ENCODE measurements at places on chromosomes 2 and 18. TPM values are rescaled to one million over a fixed set of nuclear protein-coding genes. Genes with fewer than 3 reads are reported as not detected.

Gene DYTN
- not detected for total RNA-seq

Gene POMC
- total RNA-seq, result 0.59 TPM

Gene REG1B
- not detected for total RNA-seq

Gene RUFY4
- total RNA-seq, result 0.08 TPM

Data from smooth muscle cell of the coronary artery (primary cell).